Right lung (tissue), 10 donors: ENCODE measurements at places on chromosomes 5 and 9. TPM values are rescaled to one million over a fixed set of nuclear protein-coding genes. Genes with fewer than 3 reads are reported as not detected.

MGAT1 gene
- 75.3 TPM for polyA plus RNA-seq

ISL1 gene
- 0.05 TPM for polyA plus RNA-seq

- no peak for DNase-seq
Measured at GRCh38 chr5:172048539-172049101, 42.2 kb upstream of the FBXW11 start.

DNA sequence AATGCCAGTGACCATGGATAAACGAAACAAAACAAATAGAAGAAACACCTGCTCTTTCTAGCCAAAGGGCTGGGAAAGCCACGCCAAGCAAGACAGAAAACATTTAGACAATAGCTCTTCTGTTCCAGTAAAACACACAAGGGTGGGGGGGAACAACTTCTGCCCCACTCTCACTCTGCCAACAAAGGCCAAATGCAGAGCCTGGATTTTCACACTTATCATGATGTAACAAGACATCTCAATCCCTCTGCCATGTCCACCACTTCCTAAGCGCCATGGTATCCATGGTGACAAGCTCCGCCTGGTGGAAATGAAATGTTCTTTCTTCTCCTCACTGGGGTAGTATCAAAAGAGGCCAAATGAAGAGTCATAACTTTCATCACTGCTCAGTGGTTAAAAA is 60.6 kb downstream of the DRD1 start:
- DNase-seq = no peak

DNA sequence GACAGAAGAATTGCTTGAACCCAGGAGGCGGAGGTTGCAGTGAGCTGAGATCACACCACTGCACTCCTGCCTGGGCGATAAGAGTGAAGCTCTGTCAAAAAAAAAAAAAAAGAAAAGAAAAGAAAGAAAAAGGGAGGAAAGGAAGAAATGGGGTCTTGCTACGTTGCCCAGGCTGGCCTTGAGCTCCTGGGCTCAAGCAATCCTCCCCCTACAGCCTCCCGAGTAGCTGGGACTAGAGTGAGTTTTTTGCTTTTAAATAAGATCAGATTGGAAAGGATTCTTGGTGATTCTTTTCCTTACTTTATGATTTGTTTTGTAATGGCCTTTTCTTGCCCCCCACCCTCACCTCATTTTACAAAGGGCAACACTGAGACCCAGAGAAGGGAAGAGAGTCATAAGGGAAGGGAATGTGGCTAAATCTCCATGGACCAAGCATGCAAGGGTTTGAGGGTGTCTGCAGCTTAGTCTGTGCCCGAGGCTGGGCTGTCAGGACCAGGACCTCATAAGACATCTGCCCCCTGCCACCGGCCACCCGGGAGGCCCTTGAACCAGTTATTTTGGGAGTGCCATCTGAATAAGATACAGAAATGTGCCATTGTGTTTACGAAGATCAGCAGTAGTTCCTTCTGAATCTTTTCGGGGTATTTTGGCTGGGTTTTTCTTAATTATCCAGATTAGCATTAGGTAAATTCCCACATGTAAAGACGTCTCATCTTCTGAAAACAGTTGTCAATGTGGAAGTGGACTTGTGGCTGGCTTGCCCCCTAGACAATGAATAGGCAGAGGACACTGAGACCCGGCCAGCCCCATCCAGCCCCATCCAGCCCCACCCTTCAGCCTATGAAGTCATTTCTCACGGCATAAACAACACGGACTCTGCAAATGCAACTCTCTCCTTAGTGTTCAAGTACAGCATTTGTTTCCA is 44.5 kb upstream of the GRHPR start:
- no peak for DNase-seq

GRCh38 chr5:157890836-157891597 is 32.1 kb upstream of the CLINT1 start:
- DNase-seq = no peak

DNA sequence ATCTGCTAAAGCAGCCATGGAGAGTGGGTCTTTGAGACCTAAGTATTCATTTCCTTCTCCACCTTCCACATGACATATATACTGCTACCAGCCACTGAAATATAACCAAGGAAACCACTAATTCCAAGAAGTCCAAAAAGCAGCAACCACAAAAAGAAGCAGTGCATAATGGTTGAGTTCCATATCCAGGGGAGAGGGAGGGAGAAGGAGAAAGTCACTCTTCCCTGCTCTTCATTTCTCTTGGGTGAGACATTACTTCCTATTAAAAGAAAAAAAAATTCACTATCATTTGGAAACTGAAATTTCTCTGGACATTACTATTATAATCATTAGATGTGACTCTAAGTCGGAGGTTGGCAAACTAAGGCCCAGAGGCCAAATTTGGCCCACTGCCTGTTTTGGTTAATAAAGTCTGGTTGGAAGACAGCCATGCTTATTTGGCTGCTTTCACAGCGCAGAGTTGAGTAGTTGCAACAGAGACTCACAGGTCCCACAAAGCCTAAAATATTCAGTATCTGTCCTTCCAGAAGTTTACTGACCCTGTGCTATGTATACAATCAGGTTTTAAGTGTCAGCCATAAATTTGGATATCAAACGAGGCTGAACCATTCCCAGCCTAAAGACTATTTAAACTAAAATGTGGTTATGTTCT is 168.6 kb downstream of the MPDZ start:
- no peak for DNase-seq

GRCh38 chr9:107674721-107675277 is 185.2 kb upstream of the KLF4 start:
- no peak for DNase-seq

GRCh38 chr5:87829217-87829551 is 416.5 kb upstream of the CCNH start:
- no peak for DNase-seq
